Hepatocyte (in vitro differentiated cells): ENCODE measurements at places on chromosomes 3 and 15. TPM values are rescaled to one million over a fixed set of nuclear protein-coding genes. Genes with fewer than 3 reads are reported as not detected.
A peak's percentile ranks its signal among the peaks of the same experiment; 100 is the strongest.

DNA sequence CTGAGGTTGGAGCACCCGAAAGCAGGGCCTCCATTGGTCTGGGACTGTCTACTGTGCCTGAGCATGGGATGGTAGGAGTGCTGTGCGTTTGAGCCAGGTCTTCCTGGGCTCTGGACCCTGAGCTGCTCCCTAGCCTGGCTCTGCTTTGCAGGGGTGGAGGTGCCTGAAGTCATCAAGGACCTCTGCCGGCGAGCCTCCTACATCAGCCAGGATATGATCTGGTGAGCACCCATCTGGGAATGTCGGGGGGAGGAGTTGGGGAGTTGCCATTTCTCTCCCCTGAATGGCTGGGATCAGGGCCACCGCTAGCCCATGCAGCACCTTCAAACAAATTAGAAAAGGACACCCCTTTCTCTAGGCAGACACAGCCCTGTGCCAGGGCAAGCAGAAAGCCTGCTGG is 20.7 kb downstream of the DUOX1 start:
- DNase-seq, result no peak

GRCh38 chr3:131353986-131354385 is 27.6 kb upstream of the NUDT16 start:
- DNase-seq, result no peak

GRCh38 chr3:174023421-174023820 is 625.9 kb downstream of the NLGN1 start:
- no peak for DNase-seq

GRCh38 chr3:149790268-149790667 is 2.1 kb downstream of the ANKUB1 start:
- DNase-seq, result no peak

- no peak for DNase-seq
Measured at GRCh38 chr3:65026151-65026550, 338.4 kb upstream of the ADAMTS9 start.

GRCh38 chr15:72902245-72902918 is 118.8 kb upstream of the ADPGK start:
- peak; percentile 33 for DNase-seq

DNA sequence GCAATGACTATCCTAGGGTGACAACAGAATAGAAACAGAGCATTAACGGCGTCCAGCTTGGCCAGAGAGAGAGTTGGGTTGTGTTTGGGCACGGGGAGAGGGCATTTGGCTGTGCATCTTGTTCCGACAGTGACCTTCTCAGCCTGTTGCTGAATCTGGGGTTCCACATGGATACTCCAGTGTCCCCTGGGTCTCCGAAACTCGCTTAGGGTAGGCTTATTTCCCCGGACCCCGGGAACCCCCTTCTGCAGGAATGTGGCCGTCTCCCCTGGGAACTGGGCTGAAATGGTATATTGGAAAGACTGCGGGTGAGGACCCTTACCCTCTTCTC is 7.9 kb downstream of the SHOX2 start:
- no peak for DNase-seq

The GOLGA6L4 gene
- 2.0 and 2.8 TPM in 2 replicates for total RNA-seq

The TMCO5A gene
- not detected in 2 replicates for total RNA-seq

The DAZL gene
- total RNA-seq, result 0.33 TPM in 1 of 2 replicates, not detected in the other
